Stomach (tissue), 19 donors: ENCODE measurements at places on chromosomes 2 and 18. TPM values are rescaled to one million over a fixed set of nuclear protein-coding genes. Genes with fewer than 3 reads are reported as not detected.

- no peak for DNase-seq
Measured at GRCh38 chr2:135882415-135882814, 6.2 kb upstream of the MCM6 start.

DNA sequence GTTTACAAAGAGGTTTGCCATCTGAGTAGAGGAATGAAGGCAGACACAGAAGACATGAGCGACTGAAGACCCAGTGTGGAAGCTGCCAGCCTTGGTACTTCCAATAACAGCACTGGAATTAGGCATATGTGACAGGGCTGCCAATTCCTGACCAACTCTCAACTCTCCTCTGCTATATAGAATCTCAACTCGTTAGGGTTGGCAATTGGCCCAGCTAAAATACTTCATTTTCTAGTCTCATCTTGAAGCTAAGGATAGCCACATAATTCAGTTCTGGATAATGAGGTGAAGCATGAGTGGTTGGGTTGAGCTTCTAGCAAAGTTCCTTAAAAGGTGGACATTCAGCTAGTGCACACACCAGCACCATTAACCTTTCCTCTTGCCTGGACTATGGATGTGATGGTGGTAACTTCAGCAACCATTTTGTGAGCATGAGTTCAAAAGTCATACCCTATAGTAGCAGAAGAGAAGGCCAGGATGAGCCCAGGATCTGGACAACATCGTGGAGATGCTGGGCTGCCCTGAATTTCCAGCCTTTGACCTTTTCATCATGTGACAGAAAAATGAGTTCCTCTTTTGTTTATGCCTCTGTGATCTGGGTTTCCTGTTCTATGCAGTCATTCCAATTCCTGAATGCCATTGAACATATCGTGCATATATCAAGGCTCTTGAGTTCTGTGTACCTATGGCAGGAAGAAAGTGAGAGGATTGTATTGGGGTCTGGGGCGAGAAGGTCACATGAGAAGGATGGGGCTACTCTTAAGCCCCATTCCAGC, 68.1 kb upstream of the HAAO start:
- DNase-seq, result no peak

DNA sequence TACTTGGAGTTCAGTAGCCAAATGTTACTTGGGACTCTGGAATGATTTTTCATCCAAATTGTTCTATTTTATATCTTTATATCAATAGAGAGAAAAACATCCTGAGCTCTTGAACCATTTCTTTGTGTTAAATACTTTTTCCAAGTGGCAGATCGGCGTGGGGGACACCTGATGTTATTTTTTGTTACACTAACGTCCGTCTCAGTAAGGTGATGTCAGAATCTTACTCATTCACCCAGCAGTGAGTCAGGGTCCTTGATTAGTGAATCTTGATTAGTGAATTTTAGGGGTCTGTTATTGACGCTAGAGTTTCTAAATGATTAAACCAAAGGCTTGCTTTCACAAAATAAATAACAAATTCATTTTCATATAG, 1.7 kb downstream of the MIB1 start:
- DNase-seq, result no peak

DNA sequence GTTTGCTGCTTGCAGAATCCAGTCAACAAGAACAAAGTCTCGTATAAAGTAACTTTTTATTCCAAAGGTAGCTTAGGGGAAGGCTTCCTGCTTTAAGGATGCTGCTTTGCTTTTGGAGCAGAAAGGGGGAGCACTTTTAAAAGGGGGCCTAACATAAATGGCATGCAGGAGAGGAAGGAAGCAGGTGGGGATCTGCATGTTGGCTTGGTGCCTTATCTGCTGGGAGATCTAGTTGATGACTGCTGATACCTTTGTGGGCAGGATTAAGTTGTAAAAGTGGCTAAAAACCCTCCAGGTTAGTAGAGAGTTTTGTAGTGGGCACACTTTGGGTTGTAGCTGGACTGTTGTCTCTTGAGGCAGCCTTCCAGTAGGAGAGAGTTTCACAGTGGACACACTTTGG, 22.5 kb downstream of the UBR3 start:
- no peak for DNase-seq

Gene UGT1A8
- 7.2 TPM for total RNA-seq

Gene NEMP2
- 14.6 TPM for total RNA-seq

Gene OTX1
- total RNA-seq, result not detected

Gene TANK
- total RNA-seq, result 75.4 TPM

Gene ACMSD
- total RNA-seq, result not detected
